ENCODE measurements at places on chromosomes 2 and 18.

DNA sequence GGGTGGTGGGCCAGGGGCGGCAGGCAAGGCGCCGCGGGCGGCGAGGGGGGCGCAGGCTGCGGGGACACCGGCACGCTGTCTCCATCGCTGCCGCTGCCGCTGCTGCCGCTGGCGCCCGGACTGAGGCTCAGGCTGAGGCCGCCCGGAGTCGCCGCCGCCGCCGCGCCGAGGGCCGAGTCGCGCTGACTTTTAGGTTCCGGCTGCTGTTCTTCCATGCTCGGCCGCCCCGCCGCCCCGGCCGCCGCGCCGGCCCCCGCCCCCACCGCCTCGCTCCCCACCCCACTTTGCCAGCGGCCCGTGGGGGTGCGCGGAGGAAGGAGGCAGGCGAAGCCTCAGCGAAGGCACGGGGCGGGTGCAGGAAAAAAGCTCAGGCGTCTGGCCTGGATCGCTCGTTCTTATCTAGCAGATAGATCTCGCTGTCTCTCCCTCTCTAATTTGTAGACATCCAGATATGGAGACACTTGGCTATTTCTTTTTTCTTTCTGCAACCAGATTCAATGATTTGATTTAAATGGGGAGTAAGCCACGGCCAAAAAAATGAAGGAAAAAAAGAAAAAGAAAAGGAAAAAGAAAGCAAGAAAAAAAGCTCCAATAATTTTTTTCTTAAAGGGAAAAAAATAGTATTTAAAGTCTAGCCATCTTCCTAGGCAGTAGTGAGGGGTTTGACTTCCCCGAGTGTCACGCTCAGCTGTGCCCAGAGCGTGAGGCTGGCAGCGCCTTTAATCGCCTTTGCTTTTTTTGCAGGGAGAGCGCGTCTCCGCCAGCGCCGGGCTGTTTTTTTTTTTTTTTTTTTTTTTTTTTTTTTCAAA is at the start of gene EN1:
Gene EN1 (minus strand): TSS at position 696 of the 809 bp plus-strand sequence. CDS start 481 bp downstream, at position 215.
- H3K4me3 ChIP-seq = no peak within 1 kb of the TSS
- no peaks in the 10 kb centered on the region for H3K36me3 ChIP-seq
- no peak within 1 kb of the TSS for H3K27ac ChIP-seq
- H3K4me1 ChIP-seq = peaks cover 9% of the 10 kb centered on the region
- H3K27me3 ChIP-seq = peaks cover 96% of the 10 kb centered on the region

GRCh38 chr2:74198023-74198460 is 373 bp upstream of the MTHFD2 start:
- H3K36me3 ChIP-seq = no peaks in the 10 kb centered on the region
- H3K27ac ChIP-seq = peak overlapping the region; percentile 78
- peak overlapping the region; percentile 78 for H3K4me3 ChIP-seq
- no peak for DNase-seq
- H3K4me1 ChIP-seq = peaks cover 6% of the 10 kb centered on the region
- no peaks in the 10 kb centered on the region for H3K27me3 ChIP-seq

DNA sequence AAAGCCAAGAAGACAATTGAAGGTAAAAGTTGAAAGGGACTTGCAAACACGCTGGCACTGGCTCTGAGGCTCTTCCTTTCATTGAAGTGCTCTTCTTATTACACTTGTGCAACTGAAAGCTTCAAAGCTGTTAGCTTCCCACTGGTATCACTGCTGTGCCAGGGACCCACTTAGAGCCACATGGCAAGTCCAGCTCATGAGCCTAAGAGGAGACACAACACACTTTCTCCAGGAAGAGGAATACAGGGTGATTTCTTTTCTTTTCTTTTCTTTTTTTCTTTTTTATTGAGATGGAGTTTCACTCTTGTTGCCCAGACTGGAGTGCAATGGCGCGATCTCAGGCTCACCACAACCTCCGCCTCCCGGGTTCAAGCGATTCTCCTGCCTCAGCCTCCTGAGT is 218.2 kb downstream of the ATAD2B start:
- H3K36me3 ChIP-seq = peaks cover 33% of the 10 kb centered on the region
- no peak for DNase-seq
- H3K4me1 ChIP-seq = no peaks in the 10 kb centered on the region
- no peaks in the 10 kb centered on the region for H3K27me3 ChIP-seq
- no peak overlapping the region for H3K27ac ChIP-seq

DNA sequence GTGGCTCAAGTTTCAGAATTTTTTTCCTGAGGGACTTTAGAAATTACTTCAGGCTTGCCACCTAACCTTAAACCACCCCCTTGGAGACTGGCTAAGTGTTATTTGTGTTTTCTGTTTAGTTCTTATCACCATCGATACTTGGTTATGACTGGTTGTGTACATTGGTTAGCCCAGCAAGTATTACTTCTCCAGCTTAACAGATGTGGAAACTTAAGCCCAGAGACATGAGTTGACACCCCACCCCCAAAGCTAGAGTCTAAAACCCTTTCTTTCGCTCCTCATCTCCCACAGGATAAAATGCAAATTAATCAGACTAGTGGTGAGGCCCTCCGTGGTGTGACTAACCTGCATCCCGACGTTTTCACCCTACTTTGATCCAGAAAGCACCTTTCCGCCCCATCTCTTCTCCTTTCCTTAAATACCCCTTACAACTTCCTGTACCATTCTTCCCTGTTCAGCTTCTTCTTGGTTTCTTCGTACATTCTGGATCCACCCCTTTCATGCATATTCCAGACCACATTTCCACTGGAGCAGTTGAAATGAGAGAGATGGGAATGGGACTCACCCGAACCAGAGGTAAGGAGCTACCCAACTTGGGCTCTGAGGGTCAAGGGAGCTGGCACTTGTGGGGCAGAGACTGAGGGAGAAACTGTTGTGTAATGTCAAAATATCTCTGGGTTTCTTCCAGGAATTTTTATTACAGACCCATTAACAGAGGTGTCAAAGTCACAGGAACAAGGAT is 819 bp upstream of the MAP3K2 start:
- H3K27me3 ChIP-seq = no peaks in the 10 kb centered on the region
- peaks cover 31% of the 10 kb centered on the region for H3K4me1 ChIP-seq
- peak overlapping the region; percentile 93 for H3K27ac ChIP-seq
- H3K36me3 ChIP-seq = peaks cover 4% of the 10 kb centered on the region

GRCh38 chr2:43325107-43325811 is 98.9 kb upstream of the ZFP36L2 start:
- no peaks in the 10 kb centered on the region for H3K27me3 ChIP-seq
- H3K4me1 ChIP-seq = no peaks in the 10 kb centered on the region
- H3K27ac ChIP-seq = peak overlapping the region; percentile 3
- no peak overlapping the region for H3K4me3 ChIP-seq

- no peaks in the 10 kb centered on the region for H3K27me3 ChIP-seq
- H3K36me3 ChIP-seq = peaks cover 39% of the 10 kb centered on the region
- no peak overlapping the region for H3K4me3 ChIP-seq
- no peak for DNase-seq
- no peaks in the 10 kb centered on the region for H3K4me1 ChIP-seq
- H3K27ac ChIP-seq = no peak overlapping the region
These were observed 31.9 kb downstream of the SLC66A3 start for GRCh38 chr2:11187083-11187619.

DNA sequence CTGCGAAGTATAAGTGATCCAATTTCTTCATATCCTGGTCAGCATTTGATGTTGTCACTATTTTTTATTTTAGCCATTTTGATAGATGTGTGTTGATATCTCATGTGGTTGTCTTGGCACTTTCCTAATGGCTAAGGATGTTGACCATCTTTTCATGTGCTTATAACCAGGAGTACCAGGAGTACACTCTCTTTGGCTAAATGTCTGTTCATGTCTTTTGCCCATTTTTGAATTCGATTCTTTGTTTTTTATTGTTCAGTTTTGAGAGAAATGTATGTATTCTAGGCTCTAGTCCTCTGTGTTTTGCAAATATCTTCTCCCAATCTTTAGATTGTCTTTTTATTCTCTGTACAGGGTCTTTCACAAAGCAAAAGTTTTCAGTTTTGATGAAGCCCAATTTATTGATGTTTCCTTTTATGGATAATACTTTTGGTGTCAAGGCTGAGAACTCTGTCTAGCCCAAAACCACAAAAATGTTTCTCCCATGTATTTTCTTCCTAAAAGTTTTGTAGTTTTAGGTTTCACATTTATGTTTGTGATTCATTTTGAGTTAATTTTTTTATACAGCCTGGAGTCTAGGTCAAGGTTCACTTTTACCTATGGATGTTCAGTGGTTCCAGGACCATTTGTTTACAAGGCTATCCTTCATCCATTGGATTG is 65.4 kb downstream of the SDC1 start:
- H3K4me1 ChIP-seq = peaks cover 22% of the 10 kb centered on the region
- no peak overlapping the region for H3K27ac ChIP-seq
- H3K36me3 ChIP-seq = no peaks in the 10 kb centered on the region
- H3K27me3 ChIP-seq = no peaks in the 10 kb centered on the region
- no peak overlapping the region for H3K4me3 ChIP-seq

GRCh38 chr2:201678401-201678800 is 20.0 kb downstream of the MPP4 start:
- H3K4me3 ChIP-seq = no peak overlapping the region
- no peak overlapping the region for H3K27ac ChIP-seq
- H3K36me3 ChIP-seq = no peaks in the 10 kb centered on the region
- peaks cover 2% of the 10 kb centered on the region for H3K27me3 ChIP-seq
- H3K4me1 ChIP-seq = no peaks in the 10 kb centered on the region
- no peak for DNase-seq

DNA sequence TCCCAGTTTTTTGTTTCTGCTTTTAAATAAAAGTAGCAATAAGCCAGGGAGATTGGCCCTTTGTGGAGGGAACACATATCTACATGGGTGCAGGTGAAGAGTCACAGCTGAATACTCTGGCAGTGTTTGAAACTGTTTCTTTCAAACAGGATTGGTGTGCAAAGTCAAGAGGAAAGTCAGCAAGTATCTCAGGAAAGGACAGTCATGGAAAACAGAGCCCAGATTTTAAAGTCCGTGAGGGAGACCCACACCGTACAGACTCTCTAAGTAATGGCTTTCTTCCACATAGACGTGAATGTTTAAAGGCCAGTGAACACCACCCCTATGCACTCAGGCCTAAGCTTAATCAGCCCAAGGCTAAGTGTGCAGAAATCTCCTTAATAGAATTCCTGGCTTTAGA is 95.3 kb downstream of the GFPT1 start:
- H3K4me1 ChIP-seq = no peaks in the 10 kb centered on the region
- H3K27me3 ChIP-seq = no peaks in the 10 kb centered on the region
- H3K4me3 ChIP-seq = no peak overlapping the region

- H3K27ac ChIP-seq = no peak overlapping the region
- H3K4me1 ChIP-seq = peaks cover 14% of the 10 kb centered on the region
- H3K4me3 ChIP-seq = no peak overlapping the region
- no peaks in the 10 kb centered on the region for H3K36me3 ChIP-seq
- no peaks in the 10 kb centered on the region for H3K27me3 ChIP-seq
These were observed 25.7 kb downstream of the ABHD3 start for GRCh38 chr18:21678859-21679258.

DNA sequence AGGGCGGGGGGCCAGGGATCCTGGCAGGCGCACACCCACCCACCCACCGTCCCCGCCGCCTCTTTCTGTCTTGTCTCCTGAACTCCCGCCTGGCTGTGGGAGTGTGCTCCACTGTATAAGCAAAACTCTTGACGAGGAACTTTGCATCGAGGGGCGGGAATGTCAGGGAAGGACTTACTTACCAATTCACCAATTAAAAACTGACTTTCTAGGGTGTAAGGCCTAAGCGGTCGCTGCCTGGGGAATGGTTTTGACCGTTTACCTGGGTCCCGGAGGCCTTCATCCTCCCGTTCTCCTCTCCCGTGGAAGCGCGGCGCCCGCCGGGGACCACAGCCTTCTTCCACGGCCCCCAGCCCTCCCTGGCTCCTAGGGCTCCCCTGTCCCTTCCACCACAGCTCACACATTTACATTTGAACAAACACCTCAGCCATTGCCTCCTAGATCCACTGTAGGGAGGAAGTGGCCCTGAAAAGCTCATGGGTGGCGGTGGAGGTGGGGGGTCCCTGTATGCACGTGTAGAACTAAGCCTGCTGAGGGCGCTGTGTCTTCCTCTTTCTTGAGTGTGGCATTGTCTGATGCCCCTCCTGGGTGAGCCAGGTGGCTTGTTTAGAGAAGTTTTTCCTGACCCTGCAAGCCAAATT is 8.9 kb downstream of the ASIC4 start:
- H3K4me3 ChIP-seq = no peak overlapping the region
- no peak overlapping the region for H3K27ac ChIP-seq
- peaks cover 26% of the 10 kb centered on the region for H3K4me1 ChIP-seq
- DNase-seq = no peak

DNA sequence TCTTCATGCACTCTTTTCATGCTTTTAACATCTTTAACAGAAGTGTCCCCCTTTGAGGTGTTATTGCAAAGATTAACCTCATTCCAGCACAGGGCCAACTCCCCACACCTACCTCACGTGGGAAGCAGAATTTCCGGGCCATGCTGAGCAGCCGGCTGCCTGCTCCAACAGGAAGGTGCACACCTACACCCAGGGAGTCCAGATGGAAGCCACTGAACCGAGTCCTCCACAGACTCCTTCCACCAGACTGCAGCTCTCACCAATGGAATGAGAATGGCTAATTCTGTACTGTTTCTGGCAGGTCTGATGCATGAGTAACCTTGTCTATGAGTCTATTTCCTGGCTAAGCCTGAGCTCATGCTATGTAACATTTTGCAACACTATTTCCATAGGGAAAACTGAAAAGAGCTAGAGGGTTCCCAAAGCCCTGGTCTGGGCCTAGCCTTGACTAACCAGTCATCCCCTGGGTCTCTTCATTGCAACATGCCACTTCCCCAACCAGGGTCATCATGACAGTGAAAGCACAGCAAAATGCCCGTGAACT is 11.0 kb downstream of the ERFE start:
- peaks cover 3% of the 10 kb centered on the region for H3K27me3 ChIP-seq
- H3K27ac ChIP-seq = peak overlapping the region; percentile 62
- H3K4me3 ChIP-seq = no peak overlapping the region
- no peak for DNase-seq
- H3K4me1 ChIP-seq = peaks cover 2% of the 10 kb centered on the region

GRCh38 chr18:56651771-56652092 is 573 bp downstream of the WDR7 start:
- peaks cover 5% of the 10 kb centered on the region for H3K4me1 ChIP-seq
- H3K27ac ChIP-seq = peak overlapping the region; percentile 71
- no peaks in the 10 kb centered on the region for H3K36me3 ChIP-seq
- no peak for DNase-seq

DNA sequence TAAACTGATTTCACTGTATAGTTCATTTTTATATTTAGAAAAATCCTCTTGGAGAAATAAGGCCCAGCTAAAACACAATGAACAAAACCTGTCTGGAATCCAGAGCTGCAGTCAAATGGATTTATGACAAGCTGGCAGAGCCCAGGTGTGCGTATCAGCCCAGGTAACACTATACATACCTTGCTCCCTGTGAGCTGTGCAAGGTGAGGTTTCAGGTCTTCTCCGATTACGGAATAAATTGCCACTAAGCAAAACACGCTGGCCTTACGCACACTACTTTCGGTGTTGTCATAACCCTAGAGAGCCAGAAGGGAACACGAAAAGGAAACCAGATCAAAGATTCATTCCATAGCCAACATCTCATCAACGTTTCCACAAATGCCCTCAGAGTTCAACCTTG is 61.9 kb upstream of the TFCP2L1 start:
- no peak for DNase-seq
- H3K4me1 ChIP-seq = no peaks in the 10 kb centered on the region
- no peak overlapping the region for H3K4me3 ChIP-seq
- no peaks in the 10 kb centered on the region for H3K27me3 ChIP-seq
- peaks cover 83% of the 10 kb centered on the region for H3K36me3 ChIP-seq

DNA sequence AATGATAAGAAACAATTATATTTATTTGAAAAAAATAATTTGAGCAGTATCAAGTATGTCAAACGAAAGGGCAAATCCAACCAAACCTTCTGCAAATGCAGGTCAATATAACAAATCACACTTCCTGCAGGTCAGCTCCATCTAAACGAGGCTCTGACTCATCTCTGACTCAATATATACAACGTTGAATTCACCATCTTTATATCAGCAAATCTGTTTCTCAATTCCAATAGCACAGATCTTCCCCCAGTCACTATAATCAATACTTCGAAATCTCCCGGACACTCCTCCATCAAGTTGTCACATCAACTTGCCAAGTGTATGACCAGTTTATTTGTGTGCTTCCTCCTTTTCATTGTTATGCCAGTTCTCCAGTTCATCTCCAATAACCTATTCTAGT is 388.9 kb downstream of the ZEB2 start:
- H3K36me3 ChIP-seq = no peaks in the 10 kb centered on the region
- DNase-seq = no peak
- H3K27ac ChIP-seq = no peak overlapping the region
- no peaks in the 10 kb centered on the region for H3K27me3 ChIP-seq

All from large intestine (tissue), 12 donors.